NB4 (cell line): ENCODE measurements at places on chromosomes 6 and 20.

- no peak for DNase-seq
Observed at GRCh38 chr6:161455848-161456247, 182.0 kb upstream of the AGPAT4 start.

- no peak for DNase-seq
Observed at GRCh38 chr6:105428342-105428957, 25.6 kb upstream of the PREP start.

GRCh38 chr6:39055661-39056060 lies 7.1 kb downstream of the GLP1R start:
- DNase-seq: no peak

DNA sequence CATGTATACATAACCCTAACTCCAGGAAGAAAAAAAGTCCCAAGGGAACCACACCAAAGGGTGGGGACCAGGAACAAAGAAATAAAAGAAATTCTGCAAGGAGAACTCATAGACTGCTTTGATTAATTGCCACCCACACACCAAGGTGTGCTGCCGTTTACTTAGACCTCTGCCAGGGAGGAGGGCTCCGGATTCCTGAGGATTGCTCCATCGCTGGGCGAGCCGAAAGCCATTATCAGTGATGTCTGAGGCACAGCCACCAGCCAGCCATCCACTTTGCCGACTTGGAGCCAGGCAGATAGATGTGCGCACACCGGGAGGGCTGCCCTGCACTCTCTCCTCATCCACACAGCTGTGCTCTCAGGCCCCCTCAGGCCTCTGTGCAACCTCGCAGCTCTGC lies 272.7 kb upstream of the FOXQ1 start:
- DNase-seq: no peak

DNA sequence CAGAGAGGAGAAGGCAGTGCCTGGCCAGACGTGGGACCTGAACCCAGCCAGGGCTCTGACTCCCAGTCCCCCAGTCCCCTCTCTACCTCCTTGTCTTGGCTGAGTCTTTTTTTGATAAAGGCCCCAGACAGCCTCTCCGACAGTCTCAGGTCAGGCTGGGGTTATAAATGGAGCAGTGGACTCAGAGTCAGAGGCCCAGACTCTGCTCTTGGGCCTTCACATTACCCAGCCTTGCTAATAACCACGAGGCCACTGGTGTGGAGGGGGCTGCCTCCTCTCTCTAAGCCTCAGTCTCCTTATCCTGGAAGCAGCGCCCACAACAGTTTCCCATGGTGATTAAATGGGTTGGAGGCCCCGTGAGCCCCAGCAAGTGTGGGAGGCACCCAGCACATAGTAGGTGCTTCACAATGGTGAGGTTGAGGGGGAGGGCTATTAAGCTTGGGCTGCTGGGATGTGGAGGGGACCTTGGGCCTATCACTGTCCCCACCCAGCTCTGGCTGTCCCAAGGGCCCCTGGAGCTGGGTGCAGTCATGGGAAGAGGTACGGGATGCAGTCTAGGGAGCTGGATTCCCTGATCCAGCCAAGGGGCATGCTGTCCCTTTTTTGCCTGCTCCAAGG lies 35.7 kb downstream of the TGM2 start:
- DNase-seq: no peak

DNA sequence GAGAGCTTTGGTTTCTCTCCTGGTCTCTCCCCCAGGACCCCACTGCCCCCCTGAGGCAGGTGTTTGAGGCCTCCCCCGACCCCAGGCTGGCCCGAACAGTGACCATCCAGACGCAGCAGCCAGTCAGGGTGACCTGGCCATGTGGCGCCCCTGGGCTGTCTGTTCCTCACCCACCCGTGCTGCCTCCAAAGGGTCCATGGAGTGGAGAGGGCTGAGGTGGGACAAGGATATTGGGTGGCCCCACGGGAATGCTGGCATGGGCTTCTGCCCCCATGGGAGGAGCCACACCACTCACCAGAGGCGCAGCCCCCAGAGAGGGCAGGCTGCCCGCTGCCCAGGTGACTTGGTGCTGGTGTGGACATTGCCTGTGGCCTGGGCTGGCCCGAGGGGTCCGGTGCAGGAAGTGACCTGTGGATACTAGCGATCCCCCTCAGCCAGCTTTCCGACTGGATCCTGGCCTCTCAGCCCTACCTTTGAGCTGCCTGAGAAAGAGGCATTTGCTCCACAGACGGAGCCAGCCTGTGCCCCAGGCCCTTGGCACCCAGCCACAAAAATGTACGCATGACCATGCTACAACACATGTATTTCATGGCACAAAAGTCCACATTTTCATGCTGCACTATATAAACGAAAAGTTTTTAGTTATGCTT lies 50.8 kb downstream of the BCAS4 start:
- no peak for DNase-seq

- DNase-seq: no peak
Observed at GRCh38 chr6:146905181-146905704, 299.0 kb upstream of the STXBP5 start.

GRCh38 chr6:132045877-132046276 lies 94.7 kb upstream of the CCN2 start:
- DNase-seq: no peak

DNA sequence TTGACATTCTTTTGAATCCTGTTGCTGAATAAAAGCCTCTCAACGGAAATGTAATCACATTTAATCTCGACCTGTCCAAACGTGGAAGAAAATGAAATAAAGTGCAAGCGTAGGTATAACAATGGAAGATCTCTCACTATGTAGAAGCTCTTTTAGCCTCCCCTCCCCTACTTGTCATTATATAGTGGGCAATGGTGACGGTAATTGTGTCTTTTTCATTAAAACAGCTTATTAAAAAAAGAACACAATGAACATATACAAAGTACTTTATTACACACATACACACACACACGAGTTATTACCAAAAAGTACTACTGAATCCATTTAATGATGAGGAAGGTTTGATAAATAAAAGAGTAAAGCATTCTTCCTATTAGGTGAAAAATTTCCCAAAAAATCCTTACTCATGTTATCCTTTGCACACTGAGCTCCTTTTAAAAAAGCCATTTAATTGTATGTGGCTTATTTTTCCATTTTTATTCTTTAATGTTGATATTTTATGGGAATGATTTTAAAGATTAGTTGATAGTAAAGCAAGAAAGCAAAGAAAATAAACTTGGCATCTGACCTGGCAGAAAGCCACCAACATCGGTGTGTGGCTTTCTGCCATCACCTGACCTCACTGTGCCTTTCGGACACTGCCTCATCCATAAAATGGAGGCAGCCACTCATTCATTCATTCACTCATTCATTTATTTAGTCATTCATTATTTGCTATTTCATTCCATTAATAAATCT lies 493 bp upstream of the SGK1 start:
- DNase-seq: no peak

- no peak for DNase-seq
Observed at GRCh38 chr20:8693709-8694108, 375.2 kb upstream of the PLCB4 start.

GRCh38 chr20:57484772-57485171 lies 40.2 kb downstream of the CTCFL start:
- DNase-seq: no peak

DNA sequence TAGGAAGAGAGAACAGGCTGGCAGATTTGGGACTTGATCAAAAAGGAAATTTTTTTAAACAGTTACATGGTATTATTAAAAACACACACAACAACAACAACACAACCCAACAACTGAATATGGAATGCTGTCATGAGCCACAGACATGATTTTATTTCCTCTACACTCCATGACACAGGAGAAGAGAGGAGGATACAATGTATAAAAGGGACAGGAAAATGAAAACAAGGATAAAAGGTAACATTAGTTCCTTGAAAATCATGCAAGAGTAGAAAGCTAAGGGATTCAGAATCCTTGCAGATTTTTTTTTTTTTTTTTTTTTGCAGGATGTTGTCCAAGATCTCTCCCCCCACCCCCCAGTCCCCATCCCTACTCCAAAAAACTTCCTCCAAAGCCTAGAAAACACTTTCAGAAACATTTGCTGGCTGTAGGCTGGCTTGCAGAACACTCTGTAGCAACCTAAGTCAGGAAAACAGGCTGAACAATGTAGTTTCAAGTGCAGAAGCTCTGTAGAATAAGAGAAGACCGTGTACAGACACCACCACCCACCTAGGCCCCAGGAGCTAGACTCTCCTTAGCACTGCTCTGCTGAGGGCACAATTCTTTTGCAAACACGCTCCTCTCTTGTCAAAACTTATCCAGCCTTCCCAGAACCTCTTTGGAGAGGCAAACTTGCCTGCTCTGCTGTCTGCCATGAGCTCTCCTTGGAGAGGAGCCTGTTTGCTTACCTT lies 845 bp downstream of the ZMYND8 start:
- peak; percentile 51 for DNase-seq

DNA sequence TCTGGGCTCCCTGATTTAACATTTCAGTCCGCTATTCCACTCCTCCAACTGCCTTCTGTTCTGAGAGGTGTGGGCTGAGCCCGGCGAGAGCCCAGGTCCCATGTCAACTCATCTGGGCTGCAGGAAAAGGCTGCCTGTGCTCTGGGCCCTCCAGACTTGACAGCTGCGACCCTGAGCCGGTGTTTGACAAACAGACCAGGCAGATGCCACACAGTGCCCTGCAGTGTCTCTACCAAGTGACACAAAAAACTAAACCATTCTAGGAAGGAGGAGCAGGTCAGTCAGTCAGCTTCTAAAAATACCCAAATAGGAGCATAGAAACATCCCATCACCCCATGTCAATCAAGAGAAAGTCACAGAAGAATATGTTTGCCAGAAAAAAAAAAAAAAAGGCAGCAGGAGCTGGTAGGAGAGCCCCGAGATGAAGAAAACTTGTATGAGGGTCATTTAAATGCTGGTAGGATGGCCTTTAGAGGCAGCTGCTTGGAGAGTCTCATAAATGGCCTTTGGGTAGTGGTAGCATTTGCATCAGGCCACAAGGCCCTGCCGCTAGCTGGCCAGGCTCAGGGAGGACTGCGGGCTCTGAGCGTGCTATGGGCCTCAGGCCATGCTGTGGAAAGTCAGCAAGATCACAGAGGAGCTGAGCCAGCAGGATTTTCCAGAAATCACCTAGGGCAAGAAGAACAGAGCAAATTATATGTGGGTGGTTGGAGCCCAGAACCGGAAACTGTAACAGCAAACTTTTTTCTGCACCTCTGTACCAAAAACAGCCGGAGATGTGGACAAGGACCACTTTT lies 36.6 kb upstream of the GFOD1 start:
- no peak for DNase-seq

DNA sequence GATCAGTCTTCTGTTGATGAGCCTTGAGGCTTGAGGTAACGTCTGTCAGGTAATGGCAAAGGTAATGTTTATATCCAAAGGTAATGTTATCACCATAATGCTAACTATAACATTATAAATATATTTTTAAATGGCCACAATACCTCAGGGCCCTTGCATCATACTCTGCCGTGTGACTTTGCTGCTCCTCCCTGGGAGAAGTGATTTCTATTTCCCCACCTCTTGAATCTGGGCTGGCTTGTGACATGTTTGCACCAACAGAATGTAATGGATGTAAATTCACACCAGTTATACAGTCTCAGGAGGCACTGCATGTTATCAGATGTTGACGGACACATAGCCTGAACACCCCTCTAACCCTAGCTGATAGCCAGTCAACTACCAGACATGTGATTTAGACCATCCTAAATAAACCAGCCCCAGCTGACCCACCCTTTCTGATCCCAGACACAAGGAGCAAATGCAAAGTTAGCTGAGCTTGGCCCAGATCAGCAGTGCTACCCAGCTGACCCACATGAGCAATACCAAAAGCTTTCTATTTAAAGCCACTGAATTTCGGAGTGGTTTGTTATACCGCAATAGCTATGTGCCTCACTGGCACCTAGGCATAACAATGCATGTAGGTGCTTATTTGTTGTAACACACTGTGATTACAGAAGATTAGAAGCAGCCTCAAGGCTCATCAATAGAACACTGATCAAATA lies 93.8 kb upstream of the SIRPA start:
- no peak for DNase-seq

GRCh38 chr6:108260126-108260808 lies 573 bp downstream of the SNX3 start:
- DNase-seq: peak; percentile 67

GRCh38 chr20:35700625-35701148 lies 1.5 kb downstream of the ROMO1 start:
- no peak for DNase-seq

DNA sequence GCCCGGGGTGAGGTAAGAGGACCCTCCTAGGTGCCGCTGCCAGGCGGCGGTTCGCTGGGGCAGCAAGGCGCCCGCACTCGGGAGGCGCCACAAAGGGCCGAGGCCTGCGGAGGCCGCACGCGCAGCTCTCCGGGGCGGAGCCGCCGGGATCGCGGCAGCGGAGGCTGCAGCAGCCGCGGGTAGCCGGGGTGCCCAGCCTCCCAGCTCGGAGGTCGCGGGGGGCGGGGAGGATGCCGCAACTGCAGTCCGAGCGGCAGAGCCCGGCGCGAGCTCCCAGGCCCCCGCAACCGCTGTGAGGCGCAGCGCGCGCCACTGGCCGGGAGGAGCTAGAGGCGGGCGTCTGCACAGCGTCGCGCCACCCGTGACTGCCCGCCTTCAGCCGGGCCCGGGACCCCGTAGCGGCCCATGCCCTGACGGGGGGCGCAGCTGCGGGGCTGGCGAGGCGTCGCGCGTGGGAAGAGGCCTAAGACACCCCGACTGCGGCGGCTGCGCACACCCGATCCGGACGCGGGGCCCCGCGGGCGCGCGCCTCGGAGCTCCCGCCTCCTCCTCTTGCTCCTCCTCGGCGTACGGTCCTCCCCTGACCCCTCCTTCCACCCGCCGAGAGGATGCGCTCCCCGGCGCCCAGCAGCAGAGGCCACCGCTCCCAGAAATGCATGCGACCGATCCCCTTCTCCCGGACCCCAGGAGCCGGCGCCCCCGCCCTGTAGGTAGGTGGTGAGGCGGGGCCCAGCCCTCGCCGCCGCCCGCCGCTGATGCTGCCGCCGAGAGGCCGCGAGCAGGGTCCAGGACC lies at the start of gene NCOA7:
NCOA7 (plus strand) TSS at position 603 of the 793 bp plus-strand sequence. CDS start 24,395 bp downstream, outside the sequence.
- DNase-seq: peak; percentile 85

DNA sequence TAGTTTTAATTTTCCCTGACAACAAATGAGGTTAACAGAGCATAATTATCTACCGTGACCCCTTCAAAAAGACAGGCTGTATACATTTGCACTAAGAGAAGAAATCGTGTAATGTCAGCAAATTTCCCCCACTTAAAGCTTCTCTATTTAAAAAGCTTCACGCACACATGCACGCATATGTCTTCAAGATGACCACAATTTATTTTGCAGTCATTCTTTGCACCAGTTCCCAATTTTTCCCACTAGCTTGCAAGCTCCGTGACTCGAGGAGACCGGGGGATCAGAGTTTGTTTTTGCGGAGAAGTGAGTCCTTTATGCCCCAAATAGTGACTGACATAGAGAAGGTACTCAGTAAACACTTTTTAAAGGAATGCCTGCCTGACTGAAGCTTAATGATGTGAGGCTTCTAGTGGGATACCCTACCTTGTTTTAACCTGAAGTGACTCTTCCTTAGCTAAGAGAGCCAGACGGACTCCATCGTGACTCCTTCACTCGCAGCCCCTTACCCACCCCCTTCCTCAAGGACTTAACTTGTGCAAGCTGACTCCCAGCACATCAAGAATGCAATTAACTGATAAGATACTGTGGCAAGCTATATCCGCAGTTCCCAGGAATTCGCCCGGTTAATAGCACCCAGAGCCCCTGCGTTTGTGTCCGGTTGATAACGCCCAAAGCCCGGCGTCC lies 9.3 kb upstream of the NQO2 start:
- DNase-seq: peak; percentile 40

- no peak for DNase-seq
Observed at GRCh38 chr20:63150391-63150898, 65.5 kb downstream of the YTHDF1 start.

GRCh38 chr6:48959251-48960060 lies 503.6 kb downstream of the MMUT start:
- no peak for DNase-seq

- DNase-seq: no peak
Observed at GRCh38 chr6:36758516-36759147, 61.0 kb downstream of the RAB44 start.
